Fibroblast of the aortic adventitia (primary cell): ENCODE measurements at places on chromosomes 5 and 9.

GRCh38 chr5:15571081-15571480 lies 71.1 kb downstream of the FBXL7 start:
- DNase-seq: no peak

- no peak for DNase-seq
These were observed 611 bp downstream of the PCDHA3 start for GRCh38 chr5:140801494-140801841.

DNA sequence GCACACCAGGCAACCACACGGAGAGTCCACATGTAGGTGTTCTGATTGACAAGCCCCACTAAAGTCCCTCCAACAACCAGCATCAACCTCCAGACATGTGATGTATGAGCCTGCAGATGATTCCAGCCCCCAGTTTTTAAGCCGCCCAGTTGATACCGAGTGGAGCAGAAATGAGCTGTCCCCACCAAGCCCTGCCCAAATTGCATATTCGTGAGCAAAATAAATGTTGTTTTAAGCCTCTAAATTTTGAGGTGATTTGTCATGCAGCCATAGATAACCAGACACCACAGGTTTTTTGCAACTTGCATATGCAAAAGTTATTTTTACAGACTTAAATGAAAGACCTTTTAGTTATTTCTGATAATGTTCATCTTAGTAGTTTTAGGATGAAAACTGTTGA lies 187.7 kb downstream of the PIK3R1 start:
- DNase-seq: no peak

DNA sequence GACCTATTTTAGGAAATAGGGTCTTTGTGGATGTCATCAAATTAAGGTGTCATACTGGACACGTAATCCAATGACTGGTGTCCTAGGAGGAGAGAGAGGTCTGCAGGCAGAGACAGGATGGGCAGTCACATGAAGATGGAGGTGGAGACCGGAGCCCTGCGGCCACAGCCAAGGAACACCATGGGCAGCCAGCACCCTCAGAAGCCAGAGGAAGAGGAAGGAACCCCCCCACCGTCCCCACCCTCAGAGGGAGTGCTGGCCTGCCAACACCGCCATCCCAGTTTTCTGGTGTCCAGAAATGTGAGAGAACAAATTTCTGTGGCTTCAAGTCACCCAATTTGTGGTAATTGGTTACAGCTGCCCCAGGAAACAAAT lies 88.3 kb downstream of the NSUN2 start:
- no peak for DNase-seq

GRCh38 chr9:130194378-130194932 lies 22.3 kb downstream of the NCS1 start:
- DNase-seq: no peak

- no peak for DNase-seq
These were observed 247.1 kb upstream of the CCNG1 start for GRCh38 chr5:163190283-163190682.

DNA sequence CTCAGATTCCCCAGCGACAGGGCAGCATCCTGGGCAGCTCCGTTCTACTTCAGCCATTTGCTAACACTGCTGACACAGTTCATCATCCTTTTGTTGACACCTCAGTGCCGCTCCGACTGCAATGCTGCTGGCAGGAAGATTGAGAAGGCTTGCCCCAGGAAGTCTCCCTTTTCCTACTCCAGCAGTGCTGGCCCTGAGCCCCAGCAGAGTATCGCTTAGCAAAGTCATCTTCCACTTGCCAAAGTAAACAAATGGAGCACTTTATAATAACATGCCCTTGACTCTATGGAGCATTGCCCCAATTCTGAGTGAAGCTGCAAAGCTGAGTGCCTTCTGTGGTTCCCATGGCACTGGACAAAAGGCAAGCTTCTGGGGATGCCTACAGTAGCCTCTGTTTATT lies 32.2 kb downstream of the PRLR start:
- DNase-seq: peak; percentile 45

- no peak for DNase-seq
These were observed 60.5 kb upstream of the IL6ST start for GRCh38 chr5:56055287-56055686.

DNA sequence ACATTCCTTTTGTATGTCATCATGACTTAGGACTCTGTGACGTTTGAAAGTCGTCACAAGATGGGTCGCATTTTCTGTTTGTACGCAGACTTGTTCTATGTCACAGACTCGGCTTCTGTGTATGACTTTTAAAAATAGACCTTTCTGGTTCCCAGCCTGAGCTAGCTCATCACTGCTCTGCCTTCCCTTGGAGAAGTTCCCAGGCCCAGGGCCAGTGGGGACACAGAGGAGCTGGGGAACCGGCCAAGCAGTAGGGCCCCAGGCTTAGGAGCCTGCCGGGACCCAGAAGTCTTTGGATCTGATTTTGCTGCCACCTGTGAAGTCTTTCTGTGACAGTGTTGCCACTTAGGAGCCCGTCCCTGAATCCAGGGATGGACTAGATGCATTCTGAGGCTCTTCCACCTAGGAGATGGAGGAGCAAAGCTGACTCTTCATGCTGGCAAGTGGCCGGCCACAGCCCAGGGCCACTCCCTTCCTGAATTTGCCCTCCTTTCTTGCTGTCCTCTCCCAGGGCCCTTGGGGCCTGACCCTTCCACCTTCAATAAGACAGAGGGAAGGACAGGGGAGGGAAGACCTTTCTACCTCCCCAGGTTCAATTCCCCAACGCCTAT lies 18.1 kb upstream of the UBE2QL1 start:
- no peak for DNase-seq

- no peak for DNase-seq
These were observed 157.1 kb downstream of the ARRDC3 start for GRCh38 chr5:91225848-91226686.
